ENCODE measurements at places on chromosomes 11 and 22.

GRCh38 chr11:64382047-64382446 is 23.1 kb downstream of the RPS6KA4 start:
- DNase-seq, result no peak

GRCh38 chr11:78277314-78277994 is 88.7 kb downstream of the USP35 start:
- DNase-seq, result no peak

DNA sequence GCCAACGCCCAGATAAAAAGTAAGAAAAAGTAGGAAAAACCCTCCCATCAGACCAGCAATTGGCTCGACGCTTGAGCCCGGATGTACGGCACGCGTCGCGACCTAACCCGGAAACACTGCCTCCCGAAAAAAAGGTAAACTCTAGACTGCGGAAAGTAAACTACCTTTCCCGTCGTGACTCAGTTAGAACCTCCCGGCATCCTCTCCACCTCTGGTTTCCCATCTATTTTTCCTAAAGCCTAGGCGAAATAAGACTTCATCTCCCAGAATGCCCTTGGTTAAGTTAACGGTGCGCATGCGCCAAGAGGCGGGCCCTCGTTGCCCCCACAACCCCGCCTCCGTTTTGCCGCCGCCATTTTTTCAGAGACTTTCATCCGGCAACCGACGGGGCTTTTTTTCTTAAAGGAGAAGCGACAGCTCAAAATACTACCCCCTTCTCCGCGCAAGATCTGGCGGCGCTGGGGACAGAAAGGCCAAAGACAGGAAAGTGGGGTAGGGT is 678 bp upstream of the ZFP91 start:
- DNase-seq, result peak; percentile 95

- no peak for DNase-seq
Observed at GRCh38 chr11:94417386-94417987, 16.3 kb upstream of the GPR83 start.

DNA sequence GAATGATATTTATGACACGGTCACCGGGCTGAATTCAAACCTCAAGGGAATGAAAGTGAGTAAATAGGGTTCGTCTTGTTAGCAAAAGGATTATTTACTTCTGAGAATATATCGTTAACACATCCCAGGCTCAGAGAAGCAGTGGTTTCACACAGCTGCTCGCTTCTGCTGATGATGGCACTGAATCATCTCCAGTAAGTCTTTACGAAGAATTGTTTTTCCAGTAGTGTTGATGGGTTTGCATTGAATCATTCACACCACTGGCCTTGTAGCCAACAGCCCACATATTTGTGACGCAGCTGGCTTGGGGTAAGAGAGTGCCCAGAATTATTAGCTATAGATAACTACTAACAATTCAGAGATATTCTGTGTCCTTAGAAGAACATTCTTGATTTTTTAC is 236.3 kb downstream of the CADM1 start:
- no peak for DNase-seq

DNA sequence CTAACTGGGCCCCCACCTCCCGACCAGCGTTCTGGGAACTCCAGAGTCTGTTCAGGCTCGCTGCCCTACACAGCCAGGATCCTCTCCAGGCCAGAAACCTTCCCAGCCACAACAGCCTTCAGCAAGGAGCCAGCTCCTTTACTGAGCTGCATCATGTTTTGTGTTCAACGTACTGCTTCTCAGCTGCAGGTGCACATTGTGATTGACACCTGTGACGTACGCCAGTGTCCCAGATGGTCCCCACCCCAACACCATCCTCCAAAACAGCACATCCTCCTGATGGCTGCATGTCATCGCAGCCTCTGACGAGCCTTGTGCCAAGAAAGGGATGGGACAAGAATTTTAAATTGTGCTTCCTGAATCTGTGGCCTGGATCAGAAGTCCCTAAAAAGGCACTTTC is 117.5 kb downstream of the SPATA19 start:
- DNase-seq, result no peak

- no peak for DNase-seq
Observed at GRCh38 chr11:12202661-12203310, 92.4 kb downstream of the MICAL2 start.

DNA sequence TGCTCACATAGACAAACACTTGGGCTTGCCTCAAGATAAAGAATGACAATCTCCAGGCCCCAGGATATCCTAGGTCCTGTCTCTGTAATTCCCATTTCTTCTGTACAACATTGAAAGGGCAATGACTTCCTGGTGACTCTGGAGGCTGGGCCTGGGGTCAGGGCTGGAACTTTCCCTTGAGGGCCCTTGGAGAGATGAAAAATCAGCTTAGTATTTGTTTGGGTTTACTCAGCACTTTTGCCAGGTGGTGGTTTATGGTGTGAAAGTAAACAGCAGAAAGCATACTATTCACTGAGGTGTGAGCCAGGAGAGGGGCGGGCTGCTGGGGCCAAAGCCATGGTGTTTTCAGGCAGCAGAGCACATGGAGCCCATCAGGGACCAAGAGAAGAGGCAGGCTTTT is 214.7 kb upstream of the NARS2 start:
- no peak for DNase-seq

DNA sequence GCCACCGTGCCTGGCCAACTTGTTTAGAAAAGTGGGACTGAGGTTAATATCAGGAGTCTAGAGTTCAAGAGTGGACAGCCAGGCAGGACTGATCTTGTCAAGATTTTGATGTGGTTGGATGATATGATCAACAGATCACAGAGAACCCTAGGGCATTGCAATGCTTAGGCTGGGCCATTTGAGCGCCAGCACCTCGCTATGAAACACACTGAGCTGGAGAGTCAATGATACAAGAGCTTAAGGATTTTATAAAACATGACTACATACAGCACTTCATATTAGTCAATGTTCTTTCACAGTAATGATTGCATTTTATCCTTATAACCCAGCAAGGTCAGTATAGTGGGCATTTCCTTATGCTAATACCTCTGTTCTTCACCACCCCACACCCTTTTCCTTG is 15.4 kb upstream of the PEX26 start:
- no peak for DNase-seq

GRCh38 chr11:132423266-132423665 is 1052.9 kb downstream of the NTM start:
- no peak for DNase-seq

DNA sequence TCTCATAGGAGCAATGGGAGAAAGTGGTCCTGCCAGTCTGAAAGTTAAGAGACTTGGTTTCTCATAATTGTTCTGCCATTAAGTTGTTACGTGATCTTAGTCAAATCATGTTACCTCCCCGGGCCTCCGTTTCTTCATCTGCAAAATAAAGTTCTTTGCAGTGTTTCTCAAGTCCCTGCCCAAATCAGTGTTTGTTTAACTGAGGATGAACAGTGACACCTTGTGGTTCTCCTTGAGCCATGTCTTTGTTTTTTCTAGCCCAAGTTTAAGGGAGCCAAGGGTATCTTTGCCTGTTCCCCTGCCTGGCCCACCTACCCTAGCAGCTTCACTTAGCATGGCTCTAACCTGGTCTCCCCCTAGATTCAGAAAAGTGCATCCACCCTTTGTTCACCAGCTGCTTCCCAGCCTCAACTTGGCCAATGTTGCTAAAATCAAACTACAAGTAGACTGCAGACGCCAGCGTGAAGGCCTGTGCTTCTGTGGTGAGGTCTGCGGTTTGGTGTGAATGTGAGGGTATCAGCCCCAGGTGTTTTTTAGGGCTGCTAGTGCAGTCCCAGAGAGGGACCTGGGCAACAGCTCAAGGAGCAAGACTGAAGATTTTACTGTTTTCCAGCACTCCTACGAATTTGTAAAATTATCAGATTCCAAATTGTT is 35.5 kb downstream of the FZD4 start:
- DNase-seq, result no peak

- DNase-seq, result no peak
Observed at GRCh38 chr11:985848-986247, 50.7 kb downstream of the MUC6 start.
